RKO (cell line): ENCODE measurements at places on chromosomes 13 and 19.

- peak; percentile 40 for DNase-seq
Observed at GRCh38 chr19:16527971-16528521, 14.2 kb downstream of the CHERP start.

DNA sequence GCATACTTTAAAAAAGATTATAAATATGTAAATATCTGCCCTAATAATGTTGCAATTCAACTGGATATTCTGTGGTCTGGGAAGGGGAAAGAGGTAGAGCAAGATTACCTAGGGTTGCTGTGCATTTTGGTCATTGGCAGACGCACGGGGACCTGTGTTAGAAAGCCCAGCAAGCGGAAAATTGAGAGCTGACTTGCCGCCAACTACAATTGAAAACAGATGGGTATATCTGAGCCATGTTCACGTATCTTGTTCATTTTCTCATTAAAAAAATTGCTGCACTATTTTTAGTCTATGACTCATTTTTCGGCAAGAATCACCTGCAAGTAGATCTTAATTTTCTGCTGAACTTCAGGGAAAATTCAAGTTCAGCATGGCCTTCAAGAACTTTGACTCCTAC, 308.5 kb upstream of the TMTC4 start:
- DNase-seq: no peak

DNA sequence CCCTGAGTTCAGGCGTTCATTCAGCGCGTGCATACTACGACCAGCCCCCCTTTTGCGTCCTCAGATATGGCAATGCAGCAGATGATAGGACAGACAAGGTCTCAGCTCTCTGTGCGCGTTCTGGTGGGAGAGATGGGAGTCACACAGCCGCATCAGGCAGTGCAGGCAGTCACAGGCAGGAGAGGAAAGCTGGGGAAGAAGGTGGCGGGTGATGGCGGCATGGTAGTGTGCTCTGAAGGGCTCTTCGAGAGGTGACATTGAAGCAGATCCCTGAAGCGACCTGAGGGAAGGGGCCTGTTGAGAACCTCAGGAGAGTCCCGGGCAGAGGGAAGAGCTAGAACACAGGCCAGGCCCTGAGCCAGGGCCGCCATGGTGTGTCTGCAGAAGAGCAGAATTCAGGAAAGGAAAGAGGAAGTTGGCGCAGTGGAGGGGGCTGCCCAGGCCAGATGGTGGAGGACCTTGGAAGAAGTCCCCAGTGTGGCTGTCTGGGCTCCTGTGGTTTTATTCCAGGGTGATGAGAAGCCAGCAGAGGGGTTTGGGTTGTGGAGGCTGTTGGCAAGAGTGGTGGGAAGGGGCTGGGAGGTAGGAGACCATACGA, 3.5 kb downstream of the USF2 start:
- DNase-seq: no peak

DNA sequence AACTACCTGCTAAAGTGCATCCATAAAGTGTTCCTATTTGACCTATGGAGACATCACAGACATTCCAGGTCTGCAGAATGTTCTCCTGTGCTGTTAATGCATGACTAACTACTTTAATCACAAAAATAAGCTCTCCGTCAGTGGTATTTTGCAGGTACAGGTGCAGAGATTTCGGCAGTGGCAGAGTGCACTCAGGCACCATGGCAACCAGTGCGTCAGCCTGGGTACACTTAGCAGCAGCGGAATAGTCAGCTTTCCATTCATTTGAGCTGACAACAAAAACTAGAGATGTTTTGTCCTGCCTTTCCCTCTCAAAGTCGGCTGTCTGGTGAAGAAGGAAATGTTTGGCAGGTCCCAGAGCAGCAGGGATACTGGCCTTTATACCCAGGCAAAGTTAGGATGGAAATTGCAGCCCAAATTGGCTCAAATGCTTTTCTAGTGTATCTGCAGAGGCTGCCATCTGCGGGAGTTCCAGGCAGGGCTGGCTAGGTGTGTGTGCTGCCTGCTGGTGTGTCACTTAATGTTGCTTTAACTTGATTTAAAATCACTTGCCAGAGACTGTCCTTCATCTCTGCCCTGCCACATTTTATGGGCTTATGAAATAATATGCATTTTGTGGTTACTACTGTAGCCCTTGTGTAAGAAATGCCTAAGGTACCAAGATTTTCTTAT, 195.8 kb downstream of the RAP2A start:
- no peak for DNase-seq

- DNase-seq: no peak
Observed at GRCh38 chr13:106047859-106048258, 487.6 kb downstream of the EFNB2 start.

GRCh38 chr19:10001899-10002298, 8.4 kb downstream of the COL5A3 start:
- DNase-seq: peak; percentile 45

DNA sequence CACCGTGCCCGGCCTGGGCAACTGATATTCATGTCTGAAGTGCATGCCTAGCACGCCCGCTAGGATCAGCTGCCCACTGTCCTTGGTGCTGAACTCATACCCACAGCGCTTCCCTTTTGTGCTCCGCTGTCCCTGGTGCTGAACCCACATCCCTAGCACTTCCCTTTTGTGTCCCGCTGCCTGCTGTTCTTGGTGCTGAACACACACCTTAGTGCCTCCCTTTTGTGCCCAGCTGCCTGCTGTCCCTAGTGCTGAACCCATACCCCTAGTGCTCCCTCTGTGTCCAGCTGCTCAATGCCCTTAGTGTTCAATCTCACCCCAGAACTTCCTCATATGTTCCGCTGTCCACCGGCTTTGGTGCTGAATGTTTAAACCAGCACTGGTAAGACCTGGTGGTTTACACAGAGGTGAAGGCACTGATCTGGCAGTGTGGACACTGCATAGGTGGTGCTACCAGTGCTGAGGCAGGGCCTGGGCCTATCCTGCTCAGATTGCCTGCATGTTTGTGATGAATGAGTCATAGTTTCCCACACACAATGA, 26.3 kb upstream of the SIGLEC11 start:
- DNase-seq: peak; percentile 97

DNA sequence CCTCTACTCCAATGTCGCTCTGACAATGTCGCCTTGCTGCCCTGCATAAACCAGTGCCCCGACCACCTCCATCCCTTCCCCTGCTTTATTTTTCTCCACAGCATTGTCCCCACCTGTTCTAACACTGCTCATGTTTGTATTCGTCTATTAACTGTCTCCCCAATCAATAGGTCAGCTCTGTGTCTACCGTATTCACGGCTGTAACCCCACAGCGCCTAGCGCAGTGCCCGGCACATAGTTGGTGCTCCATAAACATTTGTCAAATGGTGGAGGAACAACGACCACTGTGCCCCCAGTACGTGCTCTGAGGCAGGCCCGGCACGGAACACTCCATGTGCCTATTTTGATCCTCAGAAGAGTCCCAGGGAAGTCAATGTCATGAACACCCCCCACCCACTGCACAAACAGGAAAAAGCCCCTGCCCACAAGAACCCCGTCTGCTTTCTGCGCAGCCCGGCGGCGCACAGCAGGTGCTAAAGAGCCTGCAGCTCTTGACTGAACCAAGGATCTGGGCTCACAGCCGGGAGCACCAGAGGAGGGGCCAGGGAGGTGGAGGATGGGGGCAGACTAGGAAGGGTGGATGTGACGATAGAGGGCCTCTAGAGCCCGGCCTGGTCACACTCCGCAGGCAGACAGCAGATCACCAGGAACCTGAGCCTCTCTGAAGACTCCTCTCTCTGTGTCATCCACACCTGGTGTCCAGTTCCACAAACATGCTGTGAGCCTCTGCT, 1.8 kb upstream of the CEACAM16 start:
- no peak for DNase-seq

DNA sequence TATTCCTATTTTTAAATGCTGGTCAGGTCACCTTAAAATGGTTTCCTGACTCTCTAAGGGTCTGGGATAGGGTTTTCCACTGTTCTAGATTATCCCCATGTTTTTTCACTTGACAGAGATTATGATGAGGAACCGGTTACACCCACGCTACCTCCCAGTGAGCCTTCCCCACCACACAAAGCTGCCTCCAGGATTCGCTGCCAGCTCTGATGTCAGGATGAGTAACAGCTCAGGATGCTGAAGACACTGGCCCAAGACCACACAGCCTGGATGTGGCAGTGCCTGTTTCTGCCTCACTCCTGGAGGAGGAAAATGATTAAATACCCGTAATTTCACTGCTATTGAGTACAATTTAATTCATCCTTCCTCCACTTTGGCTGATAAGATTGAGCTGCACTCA, 22.9 kb downstream of the ZNF114 start:
- peak; percentile 89 for DNase-seq

- peak; percentile 61 for DNase-seq
Observed at GRCh38 chr13:73849292-73849691, 284.9 kb downstream of the KLF12 start.

DNA sequence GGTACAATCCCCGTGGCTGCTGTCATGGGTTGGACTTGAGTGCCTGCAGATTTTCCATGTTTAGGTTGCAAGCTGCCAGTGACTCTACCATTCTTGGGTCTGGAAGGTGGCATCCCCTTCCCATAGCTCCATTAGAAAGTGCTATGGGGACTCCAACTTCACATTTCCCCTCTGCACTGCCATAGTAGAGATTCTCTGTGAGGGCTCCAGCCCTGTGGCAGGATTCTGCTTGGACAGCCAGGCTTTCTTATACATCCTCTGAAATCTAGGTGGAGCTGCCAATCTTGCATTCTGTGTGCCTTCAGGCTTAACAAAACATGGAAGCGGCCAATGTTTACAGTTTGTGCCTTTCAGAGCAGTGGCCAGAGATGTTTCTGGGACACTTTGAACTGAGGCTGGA, 636.2 kb downstream of the SLITRK6 start:
- no peak for DNase-seq

GRCh38 chr13:88979465-88980175, 1308.4 kb downstream of the SLITRK5 start:
- peak; percentile 46 for DNase-seq

GRCh38 chr19:45180936-45181335, 2.4 kb downstream of the BLOC1S3 start:
- DNase-seq: no peak

- no peak for DNase-seq
Observed at GRCh38 chr19:51800473-51801244, 5.7 kb downstream of the FPR3 start.

DNA sequence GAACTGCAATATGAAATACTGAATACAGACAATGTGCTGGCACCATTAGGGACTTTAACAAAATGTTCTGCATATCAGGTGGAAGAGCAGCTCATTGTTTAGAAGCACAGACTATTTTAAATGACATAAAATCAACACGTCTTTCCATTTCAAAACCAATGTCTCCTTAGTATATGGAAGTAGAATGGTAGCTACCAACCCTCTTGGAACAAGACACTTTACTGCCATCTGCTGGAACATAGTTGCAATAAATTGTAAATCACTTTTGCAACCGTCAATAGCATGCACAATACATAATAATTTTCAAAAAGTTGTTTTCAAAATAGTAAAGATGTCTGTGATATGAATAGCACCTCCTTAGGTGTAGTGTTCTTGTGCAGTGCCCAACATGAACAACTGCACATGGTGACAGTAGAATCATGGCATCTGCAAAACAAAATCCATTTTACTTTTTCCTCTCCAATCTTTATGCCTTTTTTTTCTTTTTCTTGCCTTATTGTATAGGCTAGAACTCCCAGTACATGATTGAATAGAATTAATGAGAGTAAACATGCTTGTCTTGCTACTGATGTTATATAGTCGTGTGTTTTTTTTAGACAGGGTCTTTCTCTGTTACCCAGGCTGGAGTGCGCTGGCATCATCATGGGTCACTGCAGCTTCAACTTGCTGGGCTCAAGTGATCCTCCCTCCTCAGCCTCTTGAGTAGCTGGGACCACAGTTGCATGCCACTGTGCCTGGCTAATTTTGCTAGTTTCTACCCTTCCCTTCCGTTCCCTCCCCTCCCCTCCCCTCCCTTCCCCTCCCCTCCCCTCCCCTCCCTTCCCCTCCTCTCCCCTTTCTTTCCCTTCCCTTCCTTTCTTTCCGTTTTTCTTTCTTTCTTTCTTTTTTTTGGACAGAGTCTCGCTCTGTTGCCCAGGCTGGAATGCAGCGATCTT, 7.8 kb upstream of the LYPD5 start:
- DNase-seq: peak; percentile 82

- no peak for DNase-seq
Observed at GRCh38 chr13:59666504-59666903, 497.2 kb downstream of the DIAPH3 start.

DNA sequence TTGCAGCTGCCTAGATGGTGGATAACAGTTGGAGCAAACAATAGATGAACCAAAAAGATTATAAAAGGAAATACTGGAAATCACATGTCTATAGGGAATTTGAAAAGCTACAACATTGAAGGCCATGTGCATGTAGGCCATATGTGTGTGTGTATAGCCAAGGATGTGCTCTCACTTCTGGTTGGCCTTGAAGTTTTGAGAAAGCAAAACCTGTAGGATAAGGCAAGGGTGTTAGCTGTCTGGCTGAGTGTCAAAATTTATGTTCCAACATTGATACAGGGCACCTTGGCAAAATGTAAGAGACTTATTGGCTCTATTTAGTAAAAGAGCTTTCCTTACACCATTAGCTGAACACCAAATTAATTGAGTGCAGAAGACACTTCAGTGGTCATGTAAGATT, 1723.6 kb upstream of the PCDH20 start:
- DNase-seq: no peak

DNA sequence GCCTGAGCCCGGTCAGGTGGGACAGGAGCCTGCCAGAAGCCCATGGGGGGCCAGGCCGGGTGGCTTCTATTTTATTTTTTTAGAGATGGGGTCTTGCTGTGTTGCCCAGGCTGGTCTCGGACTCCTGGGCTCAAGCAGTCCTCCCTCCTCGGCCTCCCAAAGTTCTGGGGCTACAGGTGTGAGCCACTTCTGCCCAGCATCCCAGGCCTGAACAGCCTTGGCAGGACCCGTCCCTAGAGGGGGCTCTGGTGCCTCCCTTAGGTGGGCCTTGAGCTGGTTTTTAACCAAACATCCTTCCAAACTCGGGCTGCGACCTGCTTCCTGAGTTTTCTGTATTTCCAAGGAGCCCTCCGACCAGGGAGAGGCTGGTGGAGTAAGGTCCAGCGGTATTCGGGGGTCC, 10.5 kb downstream of the COMP start:
- no peak for DNase-seq

GRCh38 chr19:32313569-32314265, 31.7 kb upstream of the ZNF507 start:
- no peak for DNase-seq

DNA sequence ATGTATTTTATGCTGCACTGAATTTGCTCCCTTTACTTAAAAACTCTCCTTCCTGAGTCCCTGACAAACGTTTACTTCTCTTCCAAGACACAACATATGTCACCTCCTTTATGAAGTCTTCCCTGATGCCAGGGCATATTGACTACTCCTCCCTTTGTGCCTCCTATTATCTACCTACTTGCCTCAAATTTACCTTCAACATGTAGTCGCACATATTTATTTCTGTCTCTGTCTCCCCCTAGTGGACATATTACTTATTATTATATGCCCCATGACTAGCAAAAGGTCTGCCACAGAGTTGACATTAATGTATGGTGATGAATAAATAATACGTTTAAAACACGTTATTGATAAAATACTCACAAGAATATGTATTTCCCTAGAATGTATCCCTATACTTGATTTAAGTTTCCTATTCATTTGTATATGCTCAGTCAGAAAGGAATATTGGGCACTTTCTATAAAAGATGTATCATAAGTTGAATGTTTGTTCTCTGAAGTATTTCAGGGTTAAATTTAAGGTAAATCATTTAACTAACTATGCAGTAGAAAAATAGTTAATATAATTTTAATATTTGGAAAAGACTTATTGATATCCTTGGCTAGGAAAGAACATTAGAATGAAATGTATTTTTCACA, 250.3 kb upstream of the ATXN8OS start:
- DNase-seq: peak; percentile 75
